ENCODE measurements at places on chromosomes 5 and 9.

- DNase-seq, result no peak
These were observed 36.2 kb downstream of the SH3PXD2B start for GRCh38 chr5:172417983-172418630.

DNA sequence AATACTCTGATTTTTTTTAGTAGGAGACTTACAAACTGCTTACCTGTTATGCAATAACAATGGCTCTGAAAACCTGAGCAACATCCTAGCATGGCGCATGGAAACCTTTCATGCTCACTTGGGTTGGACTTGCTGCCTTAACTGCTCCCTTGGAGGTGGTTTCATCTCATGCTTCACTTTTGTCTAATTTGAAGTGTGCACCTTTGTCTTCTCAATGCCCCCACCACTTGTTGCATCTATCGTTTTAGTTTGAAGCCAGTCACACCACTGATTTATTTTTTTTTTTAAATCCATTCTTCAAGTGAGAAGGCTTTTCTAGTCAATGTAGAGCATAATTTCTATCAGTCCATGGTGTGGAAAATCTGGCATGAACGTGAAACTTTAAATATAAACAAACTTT is 63.2 kb downstream of the CFAP90 start:
- DNase-seq, result no peak

DNA sequence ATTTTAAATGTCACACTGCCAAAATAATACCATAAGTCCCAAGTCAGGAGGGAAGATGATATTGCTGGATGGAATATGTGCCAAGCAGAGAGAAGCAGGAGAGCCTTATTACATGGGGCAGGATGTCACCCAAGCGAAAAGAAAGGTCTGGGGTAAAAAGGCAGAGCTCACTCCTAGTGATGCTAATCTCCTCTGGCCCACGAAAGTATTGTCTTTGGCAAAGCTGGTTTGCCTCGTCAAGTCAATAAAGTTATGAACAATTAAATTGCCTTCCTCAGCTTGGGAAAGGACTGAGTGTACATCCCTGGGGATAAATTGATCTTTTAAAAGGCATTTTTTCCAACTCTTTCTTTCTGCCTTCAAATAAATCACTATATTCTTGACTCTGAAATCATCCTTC is 220.6 kb downstream of the DMAC1 start:
- no peak for DNase-seq

DNA sequence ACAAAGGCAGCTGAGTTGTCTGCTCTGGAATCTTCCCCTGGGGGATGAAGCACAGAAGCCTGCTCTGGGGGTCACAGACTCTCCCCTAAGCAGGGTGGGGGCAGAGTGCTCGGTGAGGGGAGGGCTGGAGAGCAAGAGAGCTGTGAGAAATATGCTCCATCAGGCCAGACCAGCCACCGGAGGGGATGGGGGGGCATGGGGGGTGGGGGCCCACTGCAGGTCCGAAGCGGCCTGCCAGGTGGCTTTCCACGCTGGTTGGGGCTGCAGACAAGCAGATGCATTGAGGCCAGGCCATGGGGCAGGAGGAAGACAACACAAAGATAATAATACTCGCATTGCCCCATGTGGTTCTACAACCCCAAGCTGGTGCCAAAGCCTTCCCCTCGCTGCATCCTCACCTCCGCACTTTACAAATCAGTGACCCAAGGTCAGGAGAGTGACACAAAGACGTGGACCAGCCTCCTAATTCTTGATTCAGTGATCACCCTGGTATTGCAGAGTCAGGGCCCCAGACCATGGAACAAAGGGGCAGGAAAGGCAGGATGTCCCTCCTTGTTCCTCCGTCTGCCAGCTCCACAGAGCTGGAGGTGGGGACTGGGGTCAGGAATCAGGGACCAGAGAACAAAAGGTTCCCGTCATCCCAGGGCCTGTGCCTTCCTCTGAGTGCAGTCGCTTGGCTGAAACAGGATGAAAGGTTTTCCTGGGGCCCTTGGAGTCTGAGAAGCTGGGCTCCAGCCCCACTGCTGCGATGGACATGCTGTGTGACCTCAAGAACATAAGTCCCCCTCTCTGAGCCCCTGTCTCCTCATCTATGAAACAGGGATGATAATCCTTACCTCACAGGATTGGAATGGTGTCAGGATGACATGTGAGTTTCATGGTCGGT is 37.2 kb upstream of the GABRP start:
- no peak for DNase-seq

DNA sequence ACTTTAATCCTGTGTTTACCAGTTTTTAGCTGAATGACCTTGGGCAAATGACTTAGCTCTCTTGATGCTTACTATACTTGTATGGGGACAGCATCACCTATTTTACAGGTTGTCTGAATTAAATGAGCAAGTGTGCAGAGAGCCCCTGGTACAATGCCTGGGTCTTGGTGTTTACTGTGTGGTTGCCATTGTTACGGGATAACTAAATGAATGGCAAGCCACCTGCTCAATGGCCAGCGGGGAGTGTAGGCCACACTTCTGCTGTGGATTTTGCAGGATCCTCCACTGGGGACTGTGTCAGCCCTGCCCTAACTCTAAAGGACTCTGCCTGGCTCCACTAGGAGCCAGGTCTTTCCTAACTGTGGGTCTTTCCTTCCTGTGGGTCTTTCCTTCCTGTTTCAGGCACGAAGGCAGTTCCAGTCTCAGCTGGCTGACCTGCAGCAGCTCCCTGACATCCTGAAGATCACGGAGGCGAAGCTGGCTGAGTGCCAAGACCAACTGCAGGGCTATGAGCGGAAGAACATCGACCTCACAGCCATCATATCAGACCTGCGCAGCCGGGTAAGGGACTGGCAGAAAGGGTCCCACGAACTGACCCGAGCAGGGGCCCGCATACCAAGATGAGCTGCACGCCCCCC is 10.3 kb upstream of the GLE1 start:
- DNase-seq, result no peak

DNA sequence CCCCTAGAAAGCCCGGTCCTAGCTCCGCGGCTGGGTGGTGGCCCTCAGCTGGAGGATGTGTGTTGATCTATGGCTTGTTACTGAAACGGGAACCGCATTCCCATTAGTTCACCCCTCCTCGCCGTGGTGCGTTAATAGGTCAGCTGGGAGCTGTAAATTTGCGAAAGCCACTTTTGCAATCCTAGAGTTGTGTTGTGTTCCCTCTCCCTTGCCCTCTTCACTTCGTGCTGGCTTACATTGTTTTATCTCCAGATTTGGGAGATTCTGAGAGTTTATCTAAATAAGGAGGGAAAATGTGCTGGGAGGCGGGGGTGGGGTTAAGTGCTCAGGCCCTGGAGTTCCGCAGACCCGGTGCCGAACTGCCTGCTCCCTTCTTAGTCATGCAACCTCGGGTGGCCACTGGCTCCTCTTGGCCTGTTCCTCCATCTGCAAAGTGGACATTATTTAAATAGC is 62.8 kb downstream of the HMCN2 start:
- no peak for DNase-seq

All from activated effector memory CD4-positive, alpha-beta T cell treated with Interleukin-2 at 50 U/mL for 16 hours (primary cell).